ENCODE measurements at places on chromosomes 3 and 15.

DNA sequence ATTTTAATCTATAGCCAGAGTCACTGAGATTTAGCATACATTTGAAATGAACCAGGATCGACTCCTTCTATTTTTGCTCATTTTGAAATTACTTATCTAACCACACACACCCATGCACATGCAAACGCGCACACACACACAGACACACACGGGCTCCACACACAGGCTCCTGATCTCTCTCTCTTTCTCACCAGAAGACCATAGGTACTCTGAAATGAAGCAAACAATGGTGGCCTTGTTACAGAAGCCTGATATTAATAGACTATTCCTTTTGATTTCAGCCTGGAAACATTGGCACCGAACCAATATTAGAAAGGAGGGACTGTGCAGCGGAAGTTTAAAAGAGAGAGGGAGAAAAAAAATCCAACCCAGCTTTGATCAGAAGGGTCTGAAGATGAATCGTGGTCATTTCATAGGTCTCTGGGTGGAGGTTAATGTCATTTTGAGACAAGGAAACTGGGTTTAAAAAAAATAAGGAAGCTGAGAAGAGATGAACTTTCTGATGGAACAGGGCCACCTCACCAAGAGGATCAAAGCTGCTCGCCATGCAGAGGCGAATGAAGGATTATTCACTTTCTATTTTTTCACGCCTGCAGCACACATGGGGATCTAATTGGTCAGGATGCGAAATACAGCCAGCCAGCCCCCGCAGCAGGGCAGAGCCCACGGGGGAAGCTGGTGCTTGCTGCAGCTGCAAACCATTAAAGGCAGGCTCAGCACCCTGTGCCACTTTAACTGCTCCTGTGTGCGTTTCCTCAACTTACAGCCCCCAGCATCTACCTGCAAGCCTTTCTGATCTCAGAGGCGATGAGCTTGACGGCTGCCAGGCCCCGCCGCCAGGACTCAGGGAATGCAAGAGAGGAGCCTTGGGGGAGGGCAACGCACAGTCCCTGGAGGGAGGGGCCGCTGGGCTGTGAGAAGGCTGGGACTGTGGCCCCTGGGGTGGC is 88.8 kb downstream of the HES1 start:
- DNase-seq, result no peak

DNA sequence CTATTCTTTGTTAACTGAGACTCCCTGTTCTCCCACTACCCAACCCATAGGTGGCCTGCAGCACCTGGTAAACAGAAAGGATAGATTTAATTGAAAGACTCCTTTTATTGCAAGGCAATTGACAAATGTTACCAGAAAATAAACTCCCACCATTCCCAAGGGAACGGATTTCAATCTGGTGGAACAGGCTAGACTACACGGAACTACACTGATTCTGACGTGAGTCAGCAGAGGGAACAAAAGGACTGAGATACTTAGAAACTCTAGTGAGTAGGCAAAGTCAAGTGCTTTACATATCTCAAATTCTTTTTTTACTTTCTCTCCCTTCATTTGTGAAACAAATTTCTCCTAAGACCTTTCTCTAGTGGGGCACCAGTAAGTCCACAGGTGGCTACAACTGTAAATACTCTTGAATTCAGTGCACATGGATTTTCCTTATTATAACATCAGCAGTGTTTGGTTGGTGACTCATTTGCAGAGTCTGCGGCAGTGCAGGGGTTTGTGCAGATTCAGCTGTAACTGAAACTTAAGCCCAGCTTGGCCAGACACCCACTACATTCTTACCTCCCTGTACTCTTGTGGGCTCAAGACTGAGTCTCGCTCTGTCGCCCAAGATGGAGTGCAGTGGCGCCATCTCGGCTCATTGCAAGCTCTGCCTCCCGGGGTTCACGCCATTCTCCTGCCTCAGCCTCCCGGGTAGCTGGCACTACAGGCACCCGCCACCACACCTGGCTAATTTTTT is 34.3 kb upstream of the PLSCR2 start:
- no peak for DNase-seq

DNA sequence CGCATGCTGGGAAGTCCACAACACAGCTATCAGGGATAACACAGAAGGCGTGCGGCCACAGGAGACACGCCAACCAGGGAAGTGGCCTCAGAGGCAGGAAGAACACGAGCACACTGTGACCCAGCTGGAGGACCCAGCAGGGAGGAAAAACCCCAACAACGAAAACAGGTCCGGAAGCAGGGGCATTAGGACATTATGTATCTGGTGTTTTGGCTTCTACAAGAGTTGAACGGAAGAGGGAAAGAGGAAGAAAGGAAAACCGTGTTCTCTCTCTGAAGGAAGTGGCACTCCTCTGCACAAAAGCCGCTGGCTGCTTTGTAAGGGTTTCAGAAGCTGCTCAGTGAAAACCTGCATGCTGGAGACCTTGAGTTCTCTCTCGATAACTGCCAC is 61.8 kb downstream of the HACD2 start:
- no peak for DNase-seq

DNA sequence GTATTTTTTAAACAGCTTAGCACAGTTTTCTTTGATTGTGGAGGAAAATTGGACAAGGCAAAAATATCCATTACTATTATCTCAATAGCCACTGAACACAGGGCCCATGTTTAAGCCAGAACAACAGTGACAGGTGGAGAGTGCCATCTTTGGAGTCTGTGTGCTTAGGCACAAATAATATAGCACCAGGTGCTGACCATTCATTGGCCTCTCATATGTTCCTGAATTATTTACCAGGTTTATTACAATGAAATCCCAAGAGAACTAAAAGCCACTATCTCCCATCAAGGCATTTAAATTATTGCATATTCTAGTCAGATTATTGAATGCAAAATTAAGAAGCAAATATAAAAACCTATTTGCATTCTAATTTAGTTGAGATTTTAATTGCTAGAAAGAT is 39.6 kb downstream of the GPR156 start:
- no peak for DNase-seq

- DNase-seq, result no peak
These were observed 116.0 kb upstream of the PRICKLE2 start for GRCh38 chr3:64341296-64341695.

GRCh38 chr3:154316974-154317767 is 7.1 kb downstream of the DHX36 start:
- no peak for DNase-seq

DNA sequence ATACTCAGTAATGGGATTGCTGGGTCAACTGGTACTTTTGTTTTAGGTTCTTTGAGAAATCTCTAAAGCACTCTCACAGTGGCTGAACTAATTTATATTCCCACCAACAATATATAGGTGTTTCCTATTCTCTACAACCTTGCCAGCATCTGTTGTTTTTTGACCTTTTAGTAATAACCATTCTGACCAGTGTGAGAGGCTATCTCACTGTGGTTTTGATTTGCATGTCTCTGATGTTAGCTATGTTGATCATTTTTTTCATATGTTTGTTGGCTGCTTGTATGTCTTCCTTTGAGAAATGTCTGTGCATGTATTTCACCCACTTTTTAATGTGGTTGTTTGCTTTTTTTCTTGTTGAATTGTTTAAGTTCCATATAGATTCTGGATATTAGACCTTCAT is 98.2 kb upstream of the DCBLD2 start:
- DNase-seq, result no peak

DNA sequence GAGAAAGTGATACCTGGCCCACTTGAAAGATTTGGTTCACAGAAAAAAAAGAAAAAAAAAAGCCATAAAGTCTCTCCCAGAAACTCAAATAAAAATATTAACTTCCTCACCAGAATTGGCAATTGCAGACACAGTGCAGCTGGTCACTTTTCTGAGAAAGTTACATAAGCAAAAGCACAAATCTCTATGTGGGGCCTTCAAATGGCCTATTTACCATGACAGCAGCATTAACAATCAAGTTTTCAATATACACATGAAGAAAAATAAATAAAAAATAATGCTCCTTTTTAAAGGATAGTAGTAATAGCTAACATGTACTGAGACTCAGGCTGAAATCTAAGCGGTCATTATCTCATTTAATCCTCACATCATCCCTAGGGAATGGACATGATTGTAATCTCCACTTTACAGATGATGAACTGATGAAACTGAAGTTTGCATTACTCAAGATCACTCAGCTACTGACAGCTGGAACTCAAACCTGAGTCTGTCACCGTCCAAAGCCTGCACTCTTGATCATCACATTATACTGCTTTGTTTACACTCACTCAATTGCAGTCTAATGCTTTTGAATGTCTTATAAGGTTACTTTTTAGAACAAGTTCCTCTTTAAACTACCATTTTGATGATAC is 3.3 kb downstream of the NPTN start:
- DNase-seq, result no peak

- DNase-seq, result no peak
These were observed 285.1 kb downstream of the LPP start for GRCh38 chr3:188439080-188439479.

DNA sequence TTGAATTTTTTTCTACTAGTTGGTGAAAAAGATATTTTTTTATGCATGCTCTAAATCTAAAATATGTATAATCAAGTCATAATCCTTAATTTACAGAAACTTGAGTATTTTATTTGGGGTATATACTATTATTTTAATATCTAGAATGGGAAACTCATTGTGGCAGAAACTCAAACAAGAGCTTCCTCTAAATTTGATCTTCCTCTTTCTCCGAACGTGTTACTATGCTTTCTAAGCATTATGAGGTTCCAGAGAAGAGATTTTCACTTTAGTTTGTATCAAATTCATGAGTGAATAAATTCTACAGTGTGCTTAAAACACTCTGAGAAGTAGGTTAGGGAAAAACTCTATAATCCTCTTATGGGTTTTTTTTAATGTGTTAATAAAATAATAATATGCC is 173.1 kb downstream of the POTEB3 start:
- no peak for DNase-seq

DNA sequence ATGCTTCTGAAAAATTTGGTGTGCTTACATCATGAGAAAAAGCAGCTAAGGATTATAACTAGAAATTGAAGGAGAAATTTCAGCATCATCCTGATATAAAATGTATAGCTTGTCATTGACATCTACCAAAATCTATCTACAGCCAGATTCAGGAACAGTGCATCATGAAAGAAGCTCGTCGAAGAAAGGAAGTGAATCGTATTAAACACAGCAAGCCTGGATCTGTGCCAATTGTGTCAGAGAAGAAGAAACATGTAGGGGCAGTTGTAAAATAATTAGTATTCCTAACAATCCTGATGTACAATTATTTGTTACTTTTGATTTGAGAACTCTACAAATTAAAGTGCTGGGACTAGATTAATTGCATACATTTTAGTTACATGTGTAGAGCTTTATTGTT is 37.2 kb downstream of the AP4E1 start:
- no peak for DNase-seq

DNA sequence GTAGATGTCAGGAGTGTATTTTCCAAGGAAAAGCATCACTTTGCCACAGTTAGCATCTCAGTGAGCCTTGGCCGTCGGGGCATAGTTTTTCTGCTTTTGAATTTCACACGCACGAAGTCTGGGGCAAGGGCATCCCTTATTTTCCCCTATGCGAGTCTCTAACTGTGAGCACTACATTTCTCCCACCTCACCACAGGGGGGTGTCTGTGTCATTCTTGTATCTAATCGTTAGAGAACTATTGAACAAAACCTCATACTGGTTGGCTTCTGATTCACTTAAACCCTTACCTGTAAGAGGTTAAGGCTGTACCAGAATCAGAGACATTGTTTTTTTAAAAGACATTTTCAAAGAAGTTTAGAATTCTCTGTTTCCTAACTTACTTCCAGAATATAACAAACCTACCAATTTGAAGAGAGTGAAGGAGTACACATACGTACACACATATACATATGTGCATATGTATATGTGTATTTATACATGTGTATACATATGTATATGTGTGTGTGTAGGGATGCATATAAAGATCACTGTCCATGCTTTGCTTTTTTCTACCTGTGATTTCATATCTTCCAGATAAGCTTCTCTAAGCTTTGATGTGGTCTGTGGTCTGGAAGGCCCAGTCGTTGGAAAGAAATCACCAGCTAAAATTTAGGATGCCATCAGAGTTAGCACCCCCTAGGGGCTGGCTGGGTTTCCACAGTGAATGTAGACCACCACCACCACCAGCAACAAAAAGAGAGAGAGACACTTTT is 49.4 kb downstream of the MYZAP start:
- no peak for DNase-seq

GRCh38 chr3:44842376-44842775 is 19.3 kb upstream of the TMEM42 start:
- DNase-seq, result no peak

DNA sequence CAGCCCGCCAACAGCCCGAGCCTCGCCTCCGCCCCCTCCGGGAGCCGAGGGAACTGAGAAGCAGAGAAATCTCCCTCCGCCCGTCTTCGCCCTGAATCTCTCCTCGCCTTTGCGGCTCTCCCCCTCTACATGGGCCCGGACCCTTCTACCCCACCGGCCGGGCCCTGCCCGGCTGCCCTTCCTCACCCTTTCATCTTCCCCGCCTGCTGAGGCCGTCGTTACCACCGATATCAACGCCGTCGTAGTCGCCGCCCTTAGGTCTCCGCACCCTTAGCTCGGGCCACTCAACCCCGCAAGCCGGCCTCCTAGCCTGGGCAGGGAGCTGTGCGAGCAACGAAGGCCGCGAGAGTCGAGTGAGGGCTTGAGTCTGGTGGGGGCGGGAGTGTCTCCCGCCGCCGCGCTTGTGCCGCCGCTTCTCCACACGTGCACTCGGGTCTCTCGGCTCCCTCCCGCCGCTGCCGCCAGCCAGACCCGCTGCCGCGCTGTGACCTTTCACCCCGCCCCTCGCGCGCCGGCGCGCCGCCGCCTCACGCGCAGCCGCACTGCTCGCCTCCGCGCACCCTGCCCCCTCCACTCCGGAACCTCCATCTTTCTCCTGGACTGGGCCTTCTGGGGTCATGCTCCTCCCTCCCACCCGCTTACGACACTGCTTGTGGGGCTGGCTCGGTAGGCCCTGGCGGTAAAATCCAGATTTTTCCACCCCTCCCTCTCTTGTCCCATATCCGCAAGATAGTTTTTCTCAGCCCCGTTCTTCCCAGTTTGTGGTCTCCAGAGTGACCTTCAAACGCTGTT is at the start of gene NAA50:
Gene NAA50, minus strand, starts transcription at position 494 of the 792 bp plus-strand sequence. Its CDS starts 300 bp downstream, at position 194.
- peak; percentile 96 for DNase-seq

GRCh38 chr3:175948041-175948440 is 1088.9 kb downstream of the NAALADL2 start:
- no peak for DNase-seq

DNA sequence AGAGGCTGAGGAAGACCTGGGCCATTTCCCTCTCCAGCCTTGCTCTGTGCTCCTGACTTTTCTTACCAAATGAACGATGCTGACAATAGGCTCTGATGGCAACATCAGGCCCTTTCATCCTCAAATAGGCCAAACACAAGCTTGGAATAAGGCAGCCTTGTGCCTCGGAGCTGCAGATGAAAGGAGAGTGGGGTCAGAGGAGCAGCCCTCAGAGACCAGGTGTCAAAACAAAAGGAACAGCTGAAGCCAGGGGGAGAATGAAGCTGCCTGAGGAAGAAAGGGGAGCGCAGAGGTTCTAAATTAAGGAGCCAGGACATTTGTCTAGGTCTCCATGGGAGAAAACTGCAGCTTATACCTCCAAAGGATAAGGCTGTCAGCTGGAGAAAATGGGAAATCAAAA is 5.1 kb downstream of the BFSP2 start:
- no peak for DNase-seq

GRCh38 chr15:41634072-41634626 is 26.1 kb upstream of the MGA start:
- DNase-seq, result no peak

GRCh38 chr15:51888593-51889195 is 59.2 kb downstream of the TMOD3 start:
- no peak for DNase-seq

GRCh38 chr15:48395521-48396011 is 64.3 kb downstream of the DUT start:
- no peak for DNase-seq
